ENCODE measurements at places on chromosomes 3 and 15.

- no peak for DNase-seq
Observed at GRCh38 chr3:155753038-155753639, 8.3 kb upstream of the PLCH1 start.

DNA sequence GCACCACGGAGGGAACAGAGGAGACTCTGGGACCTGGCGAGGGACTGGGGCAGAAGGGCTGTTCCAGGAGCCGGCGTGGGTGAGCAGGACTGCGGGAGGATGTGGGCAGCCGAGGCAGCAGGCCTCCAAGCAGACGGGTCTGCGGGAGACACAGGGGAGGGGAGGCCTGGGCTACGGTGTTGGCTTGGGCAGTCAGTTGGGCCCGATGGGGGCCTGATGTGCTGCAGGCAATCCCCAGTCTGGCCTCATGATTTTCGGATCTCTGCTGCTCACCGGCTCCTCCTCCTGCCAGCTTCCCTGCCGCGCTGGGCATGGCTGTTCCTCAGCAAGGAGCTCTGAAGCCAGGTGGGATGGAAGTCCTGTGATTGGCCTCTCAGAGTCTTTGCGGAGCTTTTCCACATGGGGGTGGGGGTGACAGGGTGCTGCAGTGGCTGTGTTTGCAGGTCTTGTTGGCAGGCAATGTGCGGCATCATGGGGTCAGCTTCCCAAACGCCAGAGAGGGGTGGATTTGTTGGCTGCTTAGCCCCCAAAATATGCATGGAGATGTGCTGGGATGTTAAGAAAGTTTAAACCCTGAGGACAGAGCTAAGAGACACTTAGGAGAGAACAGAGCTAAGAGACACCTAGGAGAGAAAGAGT, 19.3 kb downstream of the MINAR1 start:
- no peak for DNase-seq

- no peak for DNase-seq
Observed at GRCh38 chr3:192834428-192834827, 83.2 kb downstream of the MB21D2 start.

- DNase-seq = no peak
Observed at GRCh38 chr3:84136425-84136824, 822.4 kb upstream of the CADM2 start.

DNA sequence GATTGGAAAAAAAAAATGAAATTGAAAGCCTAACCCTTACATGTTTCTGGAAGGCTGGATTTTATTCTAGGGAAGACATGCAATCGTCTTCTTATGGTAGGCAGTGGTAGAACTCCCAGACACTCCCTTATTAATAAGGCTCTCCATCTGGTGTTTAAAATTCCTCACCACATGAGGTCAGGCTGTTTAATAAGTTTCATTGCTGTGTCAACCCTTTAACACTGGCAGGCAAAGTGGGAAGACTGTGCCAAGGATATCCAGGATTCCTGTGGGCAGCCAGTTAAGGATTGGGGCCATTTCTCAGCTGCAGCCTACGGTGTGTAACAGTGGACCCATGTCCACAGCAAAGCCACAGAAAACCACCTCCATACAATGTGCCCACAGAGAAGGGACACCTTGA, 225.5 kb upstream of the CHRM5 start:
- no peak for DNase-seq

DNA sequence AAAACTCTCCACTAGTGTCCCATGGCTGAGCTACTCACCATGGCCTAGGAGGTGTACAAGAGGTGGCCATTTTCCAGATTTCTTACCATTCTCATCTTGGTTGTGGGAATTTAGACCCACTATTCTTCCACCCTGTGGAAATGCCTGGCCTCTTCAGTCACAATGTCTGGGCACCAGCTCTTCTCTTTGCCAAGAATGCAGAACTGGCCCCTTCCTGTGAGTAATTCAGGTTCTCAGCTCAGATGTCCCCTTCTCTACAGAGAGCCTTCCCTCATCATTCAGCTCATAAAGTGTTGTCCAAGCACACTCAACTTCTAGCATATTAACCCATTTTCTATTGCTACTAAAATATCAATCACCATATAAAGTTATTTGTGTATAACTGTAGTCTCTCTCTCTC, 575.5 kb upstream of the KCNMB2 start:
- DNase-seq = no peak

DNA sequence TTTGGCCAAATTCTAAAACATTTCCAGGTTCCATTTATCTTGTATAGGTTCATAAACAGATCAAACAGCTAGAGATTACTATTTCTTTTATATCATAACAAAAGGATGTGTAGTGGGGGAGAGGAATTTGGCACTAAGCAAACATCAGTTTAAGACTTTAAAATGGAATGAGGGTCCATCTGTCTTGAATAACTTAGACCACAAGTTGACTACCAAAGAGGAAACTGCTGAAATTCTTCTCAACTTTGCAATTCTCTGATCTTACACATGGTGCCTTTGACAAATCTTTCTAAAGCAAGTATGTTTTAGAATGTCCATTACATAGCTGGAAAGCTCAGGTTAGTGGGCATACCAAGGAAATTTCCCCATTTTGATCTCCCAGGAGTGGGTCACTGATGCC, 140.5 kb upstream of the ADAMTS9 start:
- DNase-seq = no peak

DNA sequence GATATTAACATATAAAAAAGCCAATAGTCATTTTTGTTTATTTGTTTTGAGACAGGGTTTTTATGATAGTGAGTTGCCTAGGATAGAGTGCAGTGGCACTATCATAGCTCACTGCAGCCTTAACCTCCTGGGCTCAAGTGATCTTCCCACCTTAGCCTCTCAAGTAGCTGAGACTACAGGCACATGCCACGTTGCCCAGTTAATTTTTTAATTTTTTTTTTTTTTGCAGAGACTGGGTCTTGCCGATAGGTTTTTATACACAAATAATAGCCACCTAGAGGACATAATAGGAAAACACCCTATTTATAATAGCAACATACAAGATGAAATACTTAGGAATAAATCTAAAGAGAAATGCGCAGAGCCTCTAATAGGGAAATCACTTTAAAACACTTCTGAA, 13.3 kb downstream of the EIF3J start:
- DNase-seq = no peak

DNA sequence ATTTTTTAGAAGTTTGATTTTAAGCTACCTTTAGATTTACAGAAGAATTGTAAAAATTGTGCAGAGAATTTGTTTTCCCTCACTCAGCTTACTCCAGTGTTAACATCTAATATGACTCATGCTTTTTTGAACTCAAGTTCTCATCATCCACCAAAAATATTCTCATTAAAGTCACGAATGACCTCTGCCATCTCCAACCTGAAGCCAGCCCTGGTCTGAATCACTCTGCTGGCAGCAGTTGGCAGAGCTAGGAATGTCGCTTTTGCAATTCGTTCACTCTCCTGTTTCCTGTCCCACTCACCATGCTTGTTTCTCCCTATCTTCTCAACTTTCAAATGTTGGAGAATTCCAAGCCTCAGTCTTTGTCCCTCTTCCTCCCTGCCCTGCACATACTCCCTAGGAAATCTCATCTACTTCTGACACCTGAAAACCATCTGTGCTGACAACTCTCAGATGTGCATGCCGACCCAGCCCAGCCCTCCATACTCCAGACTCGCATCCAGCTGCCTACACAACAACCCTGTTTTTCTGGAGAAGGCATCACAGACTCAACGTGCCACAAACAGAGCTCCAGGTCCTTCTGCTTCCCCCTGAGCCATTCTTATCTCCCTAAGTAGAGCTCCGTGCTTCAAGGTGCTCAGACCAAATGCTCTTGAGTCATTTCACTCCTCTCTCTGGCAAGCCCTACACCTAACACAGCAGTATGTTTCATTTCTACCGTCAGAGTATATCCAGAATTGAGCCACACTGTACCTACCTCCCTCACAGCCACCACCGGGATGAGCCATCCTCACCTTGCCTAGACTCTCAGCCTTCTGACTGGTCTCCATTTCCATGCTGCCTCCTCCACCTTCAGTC, 24.9 kb downstream of the PRR23E start:
- no peak for DNase-seq

DNA sequence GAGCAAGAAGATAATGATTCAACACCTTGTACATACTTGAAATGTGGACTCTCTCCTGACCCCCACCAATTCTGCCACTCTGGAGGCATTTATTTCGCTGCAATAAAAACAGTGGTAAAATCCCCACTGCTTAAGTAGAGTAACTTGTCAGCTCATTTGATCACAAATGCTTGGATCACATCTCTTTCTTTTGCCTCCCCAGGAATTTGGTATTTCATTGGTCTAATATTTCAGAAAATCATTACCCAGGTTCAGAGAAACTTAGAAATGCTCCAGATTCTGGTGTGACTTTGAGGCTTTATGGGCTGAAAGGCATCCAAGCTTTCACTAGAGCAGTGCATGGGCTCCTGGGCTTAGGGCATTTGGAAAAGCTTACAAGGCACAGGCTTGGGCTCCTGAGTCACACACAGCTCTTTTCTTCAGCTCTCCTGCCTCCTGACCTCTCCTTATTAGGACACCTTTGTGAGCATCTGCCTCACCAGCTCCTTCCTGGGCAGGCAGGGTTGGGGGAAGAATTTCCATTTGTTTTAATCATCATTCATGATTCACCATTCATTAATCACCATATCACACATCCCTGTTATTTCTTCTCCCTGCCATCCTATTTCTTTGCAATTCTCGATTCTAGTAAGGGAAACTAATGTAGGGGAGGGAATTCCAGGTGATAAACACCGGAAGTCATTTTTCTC, 22.5 kb downstream of the CDCP1 start:
- no peak for DNase-seq

DNA sequence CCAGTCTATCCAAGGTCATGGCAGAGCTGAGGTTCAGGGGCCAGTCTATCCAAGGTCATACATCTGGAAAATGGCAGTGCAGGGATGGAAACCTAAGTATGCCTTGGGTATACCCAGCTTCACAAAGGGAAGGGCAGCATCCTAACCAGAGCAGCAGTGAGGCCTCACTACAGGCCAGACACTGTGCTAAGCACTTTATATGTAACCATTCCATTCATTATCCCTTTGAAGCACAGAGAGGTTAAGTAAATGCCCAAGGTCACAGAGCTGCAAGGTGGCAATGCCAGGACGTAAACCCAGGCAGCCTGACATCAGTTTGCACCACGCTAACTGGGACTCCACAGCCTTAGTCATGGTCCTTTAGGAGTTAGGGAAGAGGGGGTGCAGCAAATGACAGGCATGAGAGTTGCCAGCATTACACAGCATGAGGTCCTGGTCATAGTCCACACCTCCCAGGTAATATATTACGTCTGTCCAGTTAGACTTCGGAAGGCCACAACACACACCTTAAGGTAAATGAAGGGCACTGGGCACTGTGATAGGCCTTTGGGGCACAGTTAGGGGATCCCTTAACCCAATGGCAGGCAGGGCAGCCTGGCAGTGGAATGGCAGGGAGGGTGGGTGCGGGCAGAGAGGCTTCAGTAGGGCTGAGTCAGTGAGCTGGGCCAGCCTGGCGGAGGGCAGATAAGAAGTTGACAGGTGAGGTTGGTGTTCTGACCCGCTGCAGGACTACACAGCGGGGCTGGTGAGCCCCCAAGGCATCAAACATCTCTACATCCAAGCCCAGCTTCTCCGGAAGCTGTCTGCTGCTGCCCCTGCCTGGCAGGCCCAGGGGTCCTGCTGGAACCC, 21.1 kb upstream of the CORO2B start:
- no peak for DNase-seq

- DNase-seq = no peak
Observed at GRCh38 chr3:64848822-64849221, 161.0 kb upstream of the ADAMTS9 start.

DNA sequence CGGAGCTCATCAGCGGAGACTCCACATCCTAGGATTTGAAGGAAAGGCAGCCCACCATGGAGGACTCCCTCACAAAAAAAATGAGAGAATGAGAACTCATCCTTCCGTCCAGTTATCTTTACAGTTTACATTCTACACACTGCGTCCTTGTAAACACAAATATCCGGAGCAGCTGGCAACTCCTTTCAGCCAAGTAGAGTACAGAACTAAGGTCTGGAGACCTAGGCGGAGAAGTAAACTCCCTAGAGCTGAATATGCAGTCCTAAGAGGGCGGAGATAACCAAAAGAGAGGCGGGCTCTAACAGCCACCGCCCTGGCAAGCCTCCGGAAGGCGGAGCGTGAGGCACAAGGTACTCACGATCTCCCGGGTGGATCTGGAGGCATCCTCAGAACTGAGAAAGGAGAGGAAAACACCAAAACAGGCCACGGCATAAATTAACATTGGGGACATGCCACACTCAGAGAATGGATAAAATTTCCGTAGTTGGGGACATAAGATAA, 924 bp upstream of the SIN3A start:
- peak; percentile 66 for DNase-seq

- no peak for DNase-seq
Observed at GRCh38 chr3:156256945-156257344, 136.6 kb downstream of the KCNAB1 start.

GRCh38 chr3:177935047-177935446, 601.2 kb upstream of the KCNMB2 start:
- DNase-seq = no peak

DNA sequence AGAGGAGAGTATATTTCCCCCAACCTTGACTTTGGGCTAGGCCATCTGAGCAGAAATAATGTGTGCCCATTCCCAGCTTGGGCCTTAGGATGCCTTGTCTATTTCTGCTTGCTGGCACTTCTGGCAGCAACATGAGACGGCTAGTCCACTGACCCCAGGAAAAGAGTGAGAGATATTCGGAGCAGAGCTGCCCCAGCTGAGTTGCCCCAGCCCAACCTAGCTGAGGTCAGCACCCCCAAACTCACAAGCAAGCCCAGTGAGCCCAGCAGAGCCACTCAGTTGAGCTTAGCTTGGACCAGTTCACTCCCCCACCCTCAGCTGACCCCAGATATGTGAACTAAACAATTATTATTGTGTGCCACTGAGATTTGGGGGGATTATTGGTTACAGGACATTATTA, 20.2 kb downstream of the ITGA11 start:
- DNase-seq = no peak

DNA sequence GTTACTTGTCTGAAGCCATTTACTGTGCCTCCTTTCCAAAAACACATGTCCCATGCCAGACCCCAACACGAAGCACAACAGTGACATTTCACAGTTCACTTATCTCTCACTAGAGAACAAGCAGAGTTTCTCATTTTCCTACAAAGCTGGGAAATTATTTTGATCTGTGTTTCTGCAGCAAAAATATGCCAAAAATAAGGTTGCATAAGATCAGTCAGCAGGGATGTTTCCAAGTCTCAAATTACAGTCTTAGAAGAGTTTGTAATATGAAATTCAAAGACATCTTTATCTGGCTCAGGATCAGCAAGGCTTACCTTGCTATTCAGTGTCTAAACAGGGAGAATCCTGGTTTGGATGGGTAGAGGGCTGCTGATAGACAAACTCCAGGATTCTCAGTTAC, 75.5 kb downstream of the GJD2 start:
- no peak for DNase-seq

- DNase-seq = no peak
Observed at GRCh38 chr3:36959821-36960220, 15.0 kb upstream of the TRANK1 start.

DNA sequence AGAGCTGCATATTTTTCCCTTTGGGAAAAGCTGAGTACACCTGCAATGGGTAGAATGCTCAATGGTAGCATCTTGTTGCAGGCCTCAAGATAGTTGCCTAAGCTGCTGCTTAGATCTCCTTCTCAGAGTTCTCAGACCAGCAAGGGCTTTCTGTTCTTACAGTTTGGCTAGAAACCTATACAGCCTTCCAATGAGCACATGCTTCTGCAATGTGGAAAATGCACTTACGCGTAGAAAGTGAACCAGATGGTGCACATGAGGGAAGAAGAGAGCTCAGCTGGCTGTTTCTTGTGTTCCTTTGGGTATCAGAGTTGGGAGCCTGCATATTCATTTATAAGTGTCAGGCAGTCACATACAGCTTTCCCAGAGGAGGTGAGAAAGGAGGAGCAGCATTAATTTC, 136.4 kb downstream of the B3GALNT1 start:
- DNase-seq = no peak

- no peak for DNase-seq
Observed at GRCh38 chr15:70156671-70157271, 59.1 kb upstream of the TLE3 start.
